ENCODE measurements at places on chromosomes 1 and 21.

GRCh38 chr21:29649406-29649814 lies 290.4 kb downstream of the GRIK1 start:
- no peak for DNase-seq

GRCh38 chr1:3907621-3908165 lies 7.6 kb upstream of the C1orf174 start:
- DNase-seq: no peak

DNA sequence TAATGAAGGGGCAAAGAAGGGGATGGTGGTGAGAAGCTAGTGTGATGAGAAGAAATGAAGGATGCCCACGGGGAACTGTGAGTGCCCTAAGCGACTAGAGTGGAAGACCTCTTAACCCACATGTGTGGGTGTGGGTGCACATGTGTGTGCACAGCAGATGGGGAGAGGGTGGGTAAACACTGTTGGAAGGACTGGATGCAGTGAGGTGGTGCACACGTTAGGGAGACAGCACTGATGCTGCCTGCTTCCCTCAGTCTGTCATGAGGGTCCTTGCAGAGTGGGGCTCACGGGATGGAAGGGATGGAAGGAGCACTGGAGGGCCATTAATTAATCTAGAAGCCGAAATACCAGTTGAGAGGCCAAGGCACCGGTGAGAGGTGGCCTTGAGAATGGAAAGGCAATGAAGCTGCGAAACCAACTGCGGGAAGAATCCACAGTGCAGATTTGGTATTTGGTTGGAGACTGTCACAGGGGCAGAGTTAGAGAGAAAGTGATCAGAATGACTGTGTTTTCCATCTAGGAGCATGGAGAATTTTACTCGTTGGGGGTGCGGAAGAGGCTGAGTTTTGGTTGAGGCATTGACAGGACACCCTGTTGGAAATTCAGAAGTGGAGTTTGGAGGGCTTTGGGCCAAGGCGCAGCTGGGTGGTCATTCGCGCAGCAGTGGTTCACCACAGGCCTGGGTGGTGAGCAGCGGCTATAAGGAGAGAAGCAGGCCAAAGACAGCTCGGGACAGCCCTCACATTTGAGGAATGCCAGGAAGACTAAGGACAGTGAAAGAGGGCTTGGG lies 15.8 kb downstream of the RCSD1 start:
- no peak for DNase-seq

- no peak for DNase-seq
Observed at GRCh38 chr1:116537040-116537831, 33.6 kb downstream of the CD58 start.

DNA sequence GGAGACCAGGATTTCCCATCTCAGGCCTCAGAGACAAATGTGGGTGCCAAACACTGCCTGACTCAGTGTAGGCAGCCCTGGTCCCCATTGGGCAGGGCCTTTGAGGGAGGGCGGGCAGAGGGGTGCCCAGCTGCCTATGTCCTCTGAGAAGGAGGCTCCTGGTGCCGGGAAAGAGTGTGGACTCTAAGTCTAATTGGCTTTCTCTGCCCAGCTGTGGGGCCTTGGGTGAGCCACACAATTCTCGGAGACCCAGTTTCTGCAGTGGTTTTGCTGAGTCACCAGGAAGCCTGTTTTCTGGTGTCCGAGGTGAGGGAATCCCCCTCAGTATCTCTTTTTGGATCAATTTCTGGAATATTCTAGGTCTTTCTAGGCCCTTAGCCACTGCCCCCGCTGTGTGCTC lies 35.3 kb upstream of the ACTL8 start:
- no peak for DNase-seq

- no peak for DNase-seq
Observed at GRCh38 chr1:209485167-209485566, 98.3 kb upstream of the CAMK1G start.

- no peak for DNase-seq
Observed at GRCh38 chr1:10575616-10576015, 100.9 kb downstream of the PEX14 start.

GRCh38 chr1:219732814-219733491 lies 120.0 kb upstream of the ZC3H11B start:
- DNase-seq: no peak

DNA sequence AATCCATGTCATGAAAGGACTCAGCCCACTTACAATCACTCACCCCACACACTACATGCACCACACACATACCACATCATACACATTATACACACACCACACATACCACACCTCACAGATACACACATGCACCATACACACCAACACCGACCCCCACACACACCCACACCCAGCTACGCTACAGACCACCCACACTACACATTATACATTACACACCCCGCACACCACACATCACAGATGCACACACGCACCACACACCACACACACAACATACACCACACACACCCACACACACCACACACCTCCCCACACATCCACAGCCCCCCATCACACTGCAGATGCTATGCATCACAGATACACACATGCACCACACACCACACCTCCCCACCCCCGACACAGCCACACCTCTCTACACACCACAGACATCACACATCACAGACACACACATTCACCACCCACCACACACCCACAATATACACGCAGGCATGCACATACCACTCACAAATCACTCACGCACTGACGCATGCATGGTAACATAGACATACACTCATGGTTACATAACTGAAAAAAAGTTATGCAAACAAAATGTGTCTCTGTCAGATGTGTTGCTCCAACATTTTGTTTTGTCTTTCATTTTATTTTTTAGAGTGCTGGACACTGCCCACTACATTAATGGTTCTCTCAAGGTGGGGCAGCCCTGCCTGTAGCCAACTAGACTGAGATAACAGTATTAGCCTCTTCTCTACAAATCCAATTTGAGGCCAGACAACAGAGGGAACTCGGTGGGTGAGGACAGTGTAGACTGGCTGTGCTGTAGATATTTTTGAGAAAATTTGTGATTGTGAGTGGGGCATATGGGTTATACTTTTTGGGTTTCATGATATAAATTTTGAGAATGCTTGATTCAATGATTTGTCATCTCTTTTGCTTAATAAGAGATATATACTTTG lies 15.2 kb upstream of the PGBD2 start:
- no peak for DNase-seq

- DNase-seq: no peak
Observed at GRCh38 chr1:232435729-232436128, 194.2 kb downstream of the SIPA1L2 start.

GRCh38 chr1:154877370-154877974 lies 7.4 kb upstream of the KCNN3 start:
- DNase-seq: peak; percentile 46

DNA sequence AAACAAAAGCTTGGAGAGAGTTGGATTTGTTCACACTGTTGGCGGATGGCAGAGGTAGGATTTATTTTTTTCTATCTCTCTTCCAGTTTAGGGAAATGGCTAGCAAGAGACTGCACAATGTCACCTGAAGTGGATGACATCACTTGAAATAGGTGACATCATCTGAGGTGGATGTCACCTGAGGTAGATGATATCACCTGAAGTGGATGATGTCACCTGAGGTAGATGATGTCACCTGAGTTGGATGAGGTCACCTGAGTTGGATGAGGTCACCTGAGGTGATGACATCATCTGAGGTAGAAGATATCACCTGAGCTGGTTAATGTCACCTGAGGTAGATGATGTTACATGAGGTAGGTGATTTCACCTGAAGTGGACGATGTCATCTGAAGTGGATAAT lies 413.4 kb downstream of the DSCAM start:
- no peak for DNase-seq

DNA sequence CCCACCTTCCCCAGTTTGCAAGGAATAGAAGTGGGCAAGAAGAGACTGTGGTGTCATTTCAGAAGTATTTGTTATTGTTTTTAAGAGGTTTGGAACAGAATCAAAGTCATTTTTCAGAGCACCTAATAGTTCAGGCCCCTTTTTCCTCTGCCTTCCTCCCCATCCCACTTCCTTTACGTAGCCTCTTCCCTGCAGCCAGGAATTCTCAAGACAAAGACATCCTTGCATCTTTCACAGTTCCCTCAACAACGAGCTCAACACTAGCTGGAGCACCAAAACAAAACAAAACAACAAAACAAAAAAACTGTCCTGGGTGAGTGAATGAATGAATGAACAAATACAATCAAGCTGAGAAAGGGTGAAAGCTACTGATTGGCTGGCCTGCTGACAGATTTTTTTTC lies 7.0 kb downstream of the PALMD start:
- no peak for DNase-seq

DNA sequence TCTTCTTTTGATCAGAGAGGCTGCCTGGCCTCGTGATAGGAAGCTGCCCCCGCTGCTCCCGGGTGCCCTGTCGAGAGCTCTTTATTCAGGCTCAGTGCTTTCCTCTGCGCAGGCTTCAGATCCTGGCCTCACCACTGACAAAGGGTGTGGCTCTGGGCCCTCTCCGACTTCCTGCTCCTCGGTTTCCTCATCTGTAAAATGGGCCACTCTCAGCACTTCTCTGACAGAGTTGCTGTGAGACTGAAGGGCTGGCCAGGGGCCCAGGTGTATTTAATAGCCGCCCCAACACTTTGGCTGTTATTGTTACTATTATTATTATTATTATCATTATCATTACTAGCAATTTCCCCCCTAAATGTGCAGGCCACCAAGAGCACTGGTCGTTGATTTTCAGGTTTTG lies 61.0 kb upstream of the EFHD2 start:
- no peak for DNase-seq

DNA sequence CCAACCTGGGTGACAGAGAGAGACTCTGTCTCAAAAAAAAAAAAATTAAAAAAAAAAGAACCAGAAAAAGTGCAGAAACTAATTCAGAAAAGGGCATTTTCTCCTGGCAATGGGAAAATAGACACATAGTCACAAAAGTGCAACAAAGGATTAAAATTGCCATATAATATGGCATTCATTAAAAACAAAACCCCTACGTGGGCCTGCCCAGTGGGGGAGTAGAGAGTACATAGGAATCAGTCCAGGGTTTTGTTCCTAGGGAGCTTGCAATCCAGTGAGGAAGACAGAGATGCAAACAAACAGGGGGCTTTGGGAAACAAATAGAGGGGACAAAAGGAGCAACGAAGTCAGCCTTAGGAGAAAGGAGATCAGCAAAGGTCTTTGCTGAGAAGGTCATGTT lies 4.5 kb upstream of the TRABD2B start:
- no peak for DNase-seq

DNA sequence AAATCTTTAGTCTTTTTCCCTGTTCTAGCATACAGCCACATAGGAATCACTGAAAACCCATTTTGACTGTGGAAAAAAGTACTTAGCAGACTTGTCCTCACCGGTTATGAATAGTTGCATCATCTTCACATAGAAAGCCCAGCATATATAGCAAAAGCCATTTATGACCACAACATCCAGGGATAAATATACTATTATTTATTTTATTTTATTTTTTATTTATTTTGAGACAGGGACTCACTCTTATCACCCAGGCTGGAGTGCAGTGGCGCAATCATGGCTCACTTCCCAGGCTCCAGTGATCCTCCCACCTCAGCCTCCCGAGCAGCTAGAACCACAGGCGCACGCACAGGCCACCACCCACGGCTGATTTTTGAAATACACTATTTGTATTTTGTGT lies 175.3 kb downstream of the GALNT2 start:
- no peak for DNase-seq

DNA sequence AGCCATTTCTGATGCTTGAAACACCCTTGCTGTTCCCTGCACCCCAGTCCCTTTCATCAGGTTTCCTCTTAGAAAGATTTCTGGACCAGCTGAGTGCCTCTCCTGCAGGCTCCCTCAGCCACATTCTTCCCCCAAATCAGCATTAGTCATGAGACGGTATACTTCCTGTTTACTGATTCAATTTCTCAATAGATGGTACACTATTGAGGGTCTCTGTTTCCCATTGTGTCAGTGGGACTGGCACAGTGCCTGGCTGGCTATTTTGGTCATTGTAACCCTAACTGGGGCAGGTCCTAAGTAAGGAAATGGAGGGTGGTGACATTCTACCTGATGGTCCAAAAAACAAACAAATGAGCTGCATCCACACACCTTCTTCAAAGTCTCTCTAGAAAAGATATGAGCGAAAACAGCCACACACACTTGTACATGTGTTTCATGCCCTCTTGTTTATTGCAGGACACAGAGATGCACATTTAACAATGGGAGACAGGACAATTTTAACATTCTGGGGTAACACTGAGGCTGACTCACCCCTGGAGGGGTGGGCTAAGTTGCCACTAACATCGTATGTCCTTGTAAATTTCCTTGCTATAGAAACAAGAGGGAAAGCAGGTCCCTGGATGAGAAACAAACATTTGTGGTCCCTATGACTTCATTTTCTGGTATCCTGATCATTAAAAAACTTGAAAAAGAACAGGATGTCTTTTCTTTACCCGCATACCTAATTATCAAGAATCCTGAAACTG lies 77.5 kb downstream of the RRAGC start:
- no peak for DNase-seq

GRCh38 chr1:241090798-241091197 lies 266.2 kb downstream of the RGS7 start:
- no peak for DNase-seq

DNA sequence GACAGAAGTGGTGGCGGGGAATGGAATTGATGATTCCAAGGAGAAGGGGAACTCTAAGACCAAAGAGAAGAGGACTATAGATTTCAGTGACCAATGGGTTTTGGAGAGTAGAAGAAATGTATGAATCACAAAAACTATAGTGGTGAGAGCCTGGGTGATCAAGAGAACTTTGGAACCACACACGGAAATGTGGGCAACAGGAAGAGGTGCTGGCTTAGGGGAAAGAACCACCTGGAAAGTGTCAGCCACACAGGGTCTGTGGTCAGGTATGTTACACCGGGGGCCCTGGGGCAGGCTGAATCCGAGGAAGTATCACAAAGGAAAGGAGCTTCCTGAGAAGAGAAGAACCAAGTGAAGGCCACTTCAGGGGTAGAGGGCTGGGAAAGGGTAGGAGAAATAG lies 11.5 kb upstream of the CHIA start:
- DNase-seq: no peak

- peak; percentile 24 for DNase-seq
Observed at GRCh38 chr21:20739421-20739820, 258.8 kb upstream of the NCAM2 start.

DNA sequence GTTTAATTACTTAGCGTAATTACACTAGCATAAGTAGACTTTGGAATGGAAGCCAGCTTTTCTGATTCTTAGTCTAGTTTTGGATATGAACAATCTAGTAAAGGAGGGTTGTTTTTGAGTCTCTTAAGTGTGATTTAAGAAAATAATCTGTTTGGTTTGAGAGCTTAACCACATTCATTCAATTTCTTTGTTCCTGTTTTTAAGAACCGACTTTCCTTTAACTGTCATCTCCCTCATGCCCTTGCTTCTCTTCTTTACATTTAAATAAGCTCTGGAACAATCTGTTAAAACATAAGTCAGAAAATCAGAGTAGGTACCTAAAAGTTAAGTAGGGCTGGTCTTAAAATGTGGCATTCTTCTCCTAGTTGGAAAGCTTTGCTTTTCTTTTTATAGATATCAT lies 27.7 kb downstream of the CDC42 start:
- no peak for DNase-seq

- DNase-seq: no peak
Observed at GRCh38 chr1:165463978-165464377, 19.1 kb upstream of the RXRG start.
